Germinal center (tissue), 1 donor: ENCODE measurements at places on chromosomes 16 and 17.

DNA sequence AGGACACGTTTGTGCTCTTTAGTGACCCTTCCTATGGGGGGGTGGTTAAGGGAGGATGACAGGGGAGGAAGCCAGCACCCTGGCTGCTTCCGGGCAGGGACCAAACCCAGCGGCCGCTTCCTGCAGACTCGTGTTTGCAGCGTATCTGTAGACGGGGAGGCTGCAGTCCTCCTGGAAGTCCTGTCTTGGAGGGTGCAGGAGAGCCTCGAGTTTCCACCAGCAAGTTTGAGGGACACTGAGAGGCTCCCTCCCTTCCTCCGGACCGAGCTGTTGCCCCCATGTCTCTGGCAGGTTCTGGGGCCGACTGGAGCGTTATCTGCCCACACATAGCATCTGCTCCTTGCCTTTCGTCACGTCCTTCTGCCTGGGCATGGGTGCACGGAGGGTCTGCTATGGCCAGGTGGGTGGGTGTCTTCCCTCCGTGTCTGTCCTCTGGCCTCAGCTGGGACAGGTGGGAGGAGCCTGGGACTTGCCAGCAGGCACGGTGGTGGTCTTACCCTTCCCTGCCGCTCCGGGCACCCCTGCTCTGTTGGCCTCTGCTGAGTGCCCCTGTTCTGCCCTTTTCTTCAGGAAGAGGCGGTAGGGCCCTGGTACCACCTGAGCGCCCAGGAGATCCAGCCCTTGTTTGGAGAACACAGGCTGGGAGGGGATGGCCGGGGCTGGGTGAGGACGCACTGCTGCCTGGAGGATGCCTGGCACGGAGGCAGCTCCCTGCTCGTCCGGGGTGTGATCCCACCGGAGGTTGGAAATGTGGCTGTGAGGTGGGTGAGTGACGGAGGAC, 8.8 kb downstream of the ENGASE start:
- DNase-seq, result no peak

- no peak for DNase-seq
Observed at GRCh38 chr17:78771758-78772382, 10.2 kb downstream of the CYTH1 start.

DNA sequence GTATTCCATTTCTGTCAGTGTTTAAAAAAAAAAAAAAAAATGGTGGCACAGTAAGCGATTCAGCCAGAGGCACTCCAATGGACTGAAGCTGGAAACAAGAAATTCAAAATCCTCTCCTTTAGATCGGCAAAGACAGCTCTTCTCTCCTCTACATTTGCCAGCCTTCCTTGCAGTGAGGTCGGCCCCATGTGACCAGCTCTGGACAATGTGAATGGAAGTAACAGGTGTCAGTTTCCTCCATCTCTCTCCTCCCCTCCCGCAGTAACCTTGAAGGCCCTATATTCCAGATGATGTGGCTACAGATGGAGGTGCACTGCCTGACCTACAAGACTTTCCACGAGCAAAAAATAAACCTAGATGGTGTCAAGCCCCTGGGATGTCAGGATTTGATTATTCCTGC, 15.0 kb downstream of the CUEDC1 start:
- peak; percentile 35 for DNase-seq

DNA sequence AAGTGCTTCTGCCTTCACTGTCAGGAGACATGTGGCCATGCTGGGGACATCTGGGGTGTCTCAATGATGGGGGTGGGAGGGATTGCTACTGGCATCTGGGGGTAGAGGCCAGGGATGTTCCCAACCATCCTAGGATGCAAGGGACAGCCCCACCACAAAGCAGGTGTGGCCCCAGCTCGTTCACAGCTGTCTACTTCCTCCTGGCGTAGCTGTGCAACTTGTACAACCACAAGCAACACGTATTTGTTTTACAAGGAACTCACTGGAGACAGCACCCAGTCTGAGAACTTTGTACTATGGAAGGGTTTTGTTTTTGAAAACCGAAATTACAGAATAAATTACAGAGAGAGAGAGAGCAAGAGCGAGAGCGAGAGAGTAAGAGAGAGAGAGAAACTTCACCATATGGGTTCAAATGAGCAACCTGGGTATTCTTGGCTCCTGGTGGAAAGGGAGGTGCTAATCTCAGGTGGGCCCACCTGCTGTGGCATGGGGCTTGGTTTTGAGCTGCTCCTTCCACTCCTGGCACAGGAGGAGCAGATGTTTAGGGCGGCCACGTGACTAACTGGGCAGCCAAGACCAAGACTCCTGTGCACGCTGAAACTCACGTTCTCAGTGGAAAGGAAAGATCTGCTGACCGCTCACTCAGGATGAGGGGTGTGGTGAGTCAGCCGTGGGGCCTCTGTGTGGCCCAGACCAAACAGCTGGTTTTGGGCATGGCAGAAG, 17.5 kb upstream of the TNFRSF13B start:
- peak; percentile 54 for DNase-seq

GRCh38 chr17:9414471-9414870, 161.1 kb downstream of the STX8 start:
- DNase-seq, result peak; percentile 62
